ENCODE measurements at places on chromosomes 1 and 21. TPM values are rescaled to one million over a fixed set of nuclear protein-coding genes. Genes with fewer than 3 reads are reported as not detected.

- DNase-seq = no peak
These were observed 362.8 kb downstream of the KCNH1 start for GRCh38 chr1:210771131-210771530.

DNA sequence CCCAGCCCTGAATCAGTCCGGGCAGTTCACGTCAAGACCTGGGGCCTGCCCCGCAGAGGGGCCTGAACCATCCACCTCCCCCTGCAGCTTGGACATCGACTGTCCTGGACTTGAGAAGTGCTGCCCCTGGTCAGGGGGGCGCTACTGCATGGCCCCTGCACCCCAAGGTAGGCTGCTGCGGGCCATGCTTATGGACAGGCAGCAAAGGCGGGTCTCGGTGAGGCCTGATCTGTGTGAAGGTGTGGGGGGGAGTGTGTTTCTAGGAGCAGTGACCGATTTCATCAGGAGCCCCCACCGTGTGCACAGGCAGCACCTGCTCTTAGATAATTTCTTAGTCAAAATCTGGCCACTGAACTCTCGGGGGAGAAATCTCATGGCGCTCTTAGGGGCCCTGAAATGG, 13.0 kb downstream of the UMODL1 start:
- DNase-seq = no peak

GRCh38 chr21:42760361-42760950, 107.0 kb downstream of the PDE9A start:
- DNase-seq = no peak

GRCh38 chr1:24316645-24317044, 2.5 kb upstream of the GRHL3 start:
- no peak for DNase-seq

The FMO5 gene
- 0.97 TPM for total RNA-seq

DNA sequence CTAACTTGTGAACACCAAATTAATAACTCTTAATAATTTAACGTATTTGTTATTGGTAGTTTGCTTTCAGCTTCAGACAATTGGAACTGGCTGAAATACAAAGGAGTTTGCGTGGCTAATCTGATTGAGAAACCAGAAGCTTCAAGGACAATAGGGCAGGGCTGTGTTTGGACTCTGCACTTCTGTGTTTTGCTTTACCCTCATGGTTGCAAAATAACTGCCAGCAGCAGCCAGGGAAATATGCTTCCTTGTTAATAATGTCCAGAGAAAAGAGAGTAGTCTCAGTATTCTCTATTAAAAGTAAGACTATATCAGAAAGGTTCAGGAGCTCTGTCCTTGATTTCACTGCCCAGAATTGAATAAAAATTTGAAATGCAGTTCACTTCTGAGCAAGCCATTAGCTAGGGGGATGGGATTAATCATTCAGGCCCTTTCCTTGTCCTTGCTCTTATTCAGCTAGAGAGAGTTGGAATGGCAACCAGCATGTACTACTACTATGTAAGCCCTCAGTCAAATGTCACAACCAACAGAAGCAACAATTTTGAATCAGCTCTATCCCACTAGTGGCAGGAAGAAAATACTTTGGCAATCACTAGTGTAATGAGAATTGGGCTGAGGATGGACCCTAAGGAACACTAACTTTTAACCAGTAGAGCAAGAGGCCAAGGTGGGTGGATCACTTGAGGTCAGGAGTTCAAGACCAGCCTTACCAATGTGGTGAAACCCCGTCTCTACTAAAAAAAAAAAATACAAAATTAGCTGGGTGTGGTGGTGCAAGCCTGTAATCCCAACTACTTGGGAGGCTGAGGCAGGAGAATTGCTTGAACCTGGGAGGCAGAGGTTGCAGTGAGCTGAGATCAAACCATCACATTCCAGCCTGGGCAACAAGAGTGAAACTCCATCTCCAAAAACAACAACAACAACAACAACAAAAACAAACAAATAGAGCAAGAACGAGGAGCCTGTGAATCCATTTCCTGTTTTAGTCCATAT, 76.8 kb downstream of the POU2F1 start:
- DNase-seq = no peak
